ENCODE measurements at places on chromosomes 2 and 18. TPM values are rescaled to one million over a fixed set of nuclear protein-coding genes. Genes with fewer than 3 reads are reported as not detected.

Gene IDH1
- 73.2 TPM for total RNA-seq

Gene RGPD6
- 6.6 TPM for total RNA-seq

Gene FBXO41
- total RNA-seq, result 4.0 TPM

Gene LTBP1
- total RNA-seq, result 79.2 TPM

Gene CFC1
- total RNA-seq, result not detected

Gene NTSR2
- total RNA-seq, result not detected

DNA sequence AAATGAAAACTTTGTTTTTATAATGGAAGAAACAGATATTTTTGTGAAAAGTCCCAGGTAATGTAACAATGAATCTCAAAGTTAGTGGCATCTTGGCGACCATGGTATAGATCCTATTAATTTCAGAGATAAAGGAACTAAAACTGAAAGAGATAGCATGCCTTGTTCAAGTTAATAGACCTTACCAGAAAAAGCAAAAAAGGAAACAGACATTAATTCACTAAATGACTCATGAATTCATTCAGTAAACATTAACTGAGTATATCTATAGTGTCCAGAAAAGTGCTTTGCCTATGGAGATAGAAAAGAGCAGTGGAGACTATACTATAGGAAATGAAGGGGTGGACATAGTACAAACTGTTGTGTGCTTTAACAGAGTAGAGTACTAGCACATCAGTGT is 763.3 kb downstream of the TRIB2 start:
- no peak for DNase-seq

GRCh38 chr2:207227749-207228145 is 62.0 kb upstream of the KLF7 start:
- DNase-seq, result no peak

- DNase-seq, result peak; percentile 97
Observed at GRCh38 chr2:9336576-9337314, 86.6 kb downstream of the ITGB1BP1 start.

DNA sequence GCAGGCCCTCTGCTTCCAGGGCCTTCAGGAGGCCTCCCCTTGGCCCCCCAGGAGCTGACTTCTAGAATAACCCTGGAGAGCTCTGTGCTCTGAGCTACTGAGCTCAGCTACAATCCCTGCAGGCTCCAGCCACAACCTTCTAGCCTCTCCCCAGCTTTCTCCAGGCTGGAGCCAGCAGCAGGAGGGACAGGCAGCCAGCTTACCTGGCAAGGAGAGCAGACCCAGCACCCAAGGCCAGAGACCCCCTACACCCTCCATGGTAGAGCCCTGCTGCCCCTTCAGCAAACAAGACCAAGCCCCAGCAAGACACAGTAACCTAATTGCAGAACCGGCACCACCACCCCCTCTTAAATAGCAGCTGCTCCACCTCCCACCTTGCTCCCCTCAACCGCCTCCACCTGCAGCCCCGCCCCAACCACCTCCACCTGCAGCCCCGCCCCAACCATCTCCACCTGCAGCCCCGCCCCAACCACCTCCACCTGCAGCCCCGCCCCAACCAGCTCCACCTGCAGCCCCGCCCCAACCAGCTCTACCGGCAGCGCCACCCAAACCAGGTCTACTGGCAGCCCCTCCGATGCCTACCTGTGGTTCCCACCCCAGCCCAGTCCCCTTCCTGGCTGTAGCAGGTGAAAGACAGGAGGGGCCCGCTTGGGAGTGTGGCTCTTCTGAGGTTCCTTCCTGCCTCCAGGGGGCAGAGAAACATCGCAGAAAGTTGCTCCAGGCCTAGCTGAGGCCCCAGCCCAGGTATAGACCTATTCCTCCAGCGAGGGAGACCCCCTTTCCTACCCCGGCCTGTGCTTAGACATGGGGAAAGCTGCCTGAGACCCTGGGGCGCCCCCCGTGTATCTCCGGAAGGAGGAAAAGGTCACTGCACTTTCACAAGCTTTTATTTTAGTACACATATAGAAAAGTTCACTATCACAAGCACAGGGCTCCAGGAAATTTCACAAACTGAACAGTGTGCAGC is at the start of gene ASTL:
Gene ASTL, minus strand, starts transcription at position 324 of the 967 bp plus-strand sequence. Its CDS starts 66 bp downstream, at position 258.
- no peak for DNase-seq

GRCh38 chr2:133991606-133992168 is 262.2 kb upstream of the MGAT5 start:
- no peak for DNase-seq

DNA sequence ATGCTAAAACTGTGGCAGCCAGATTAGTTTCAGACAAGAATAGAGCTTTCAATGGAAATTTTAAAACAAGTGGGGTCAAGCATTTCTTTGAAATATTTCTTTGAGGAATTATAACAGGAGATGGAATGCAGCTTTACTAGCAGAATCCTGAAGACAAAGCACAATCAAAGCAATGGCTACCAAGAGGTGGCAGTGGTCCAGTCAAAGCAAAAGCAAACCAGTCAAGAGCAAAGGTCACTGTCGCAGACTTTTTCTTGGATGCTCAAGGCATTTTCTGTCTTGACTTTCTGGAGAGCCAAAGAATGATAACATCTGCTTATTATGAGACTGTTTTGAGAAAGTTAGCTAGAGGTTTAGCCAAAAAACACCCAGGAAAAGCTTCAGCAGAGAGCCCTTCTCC is 351.2 kb upstream of the DLGAP1 start:
- no peak for DNase-seq

- peak; percentile 34 for DNase-seq
Observed at GRCh38 chr18:39698436-39698835, 2132.8 kb upstream of the CELF4 start.

DNA sequence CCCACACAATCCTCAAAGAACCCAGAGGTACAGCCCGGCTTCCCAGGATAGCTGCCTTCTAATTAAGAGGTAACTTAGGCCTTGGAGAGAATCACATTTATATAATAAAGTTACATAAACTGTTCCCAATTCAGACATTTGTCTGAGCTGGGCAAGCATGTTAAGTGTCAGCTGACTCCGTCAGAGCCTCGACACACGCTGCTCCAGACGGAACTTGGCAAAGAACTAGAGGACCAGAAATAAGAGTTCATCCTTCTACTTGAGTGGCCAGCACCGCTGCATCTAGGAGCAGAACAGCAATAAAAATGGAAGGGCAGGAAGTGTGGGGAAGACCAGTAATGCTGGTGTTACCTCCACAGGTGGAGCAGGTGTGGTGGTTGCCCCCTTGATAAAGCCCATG is 80.5 kb downstream of the MYO5B start:
- DNase-seq, result no peak

DNA sequence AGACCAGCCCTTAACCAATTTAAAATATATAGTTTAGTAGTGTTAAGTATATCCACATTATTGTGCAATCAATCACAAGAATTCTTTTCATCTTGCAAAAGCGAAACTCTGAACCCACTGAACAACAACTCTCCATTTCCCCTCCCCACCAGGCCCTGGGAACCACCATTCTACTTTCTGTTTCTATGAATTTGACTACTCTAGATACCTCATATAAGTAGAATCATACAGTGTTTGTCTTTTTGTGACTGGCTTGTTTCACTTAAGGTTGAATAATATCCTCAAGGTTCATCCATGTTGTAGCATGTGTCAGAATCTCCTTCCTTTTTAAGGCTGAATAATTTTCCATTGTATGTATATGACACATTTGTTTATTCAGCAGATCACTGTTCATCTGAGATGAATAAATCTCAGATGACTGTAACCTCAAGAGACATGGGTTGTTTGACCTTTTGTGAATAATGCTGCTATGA is 8.1 kb upstream of the SOS1 start:
- peak; percentile 60 for DNase-seq

- DNase-seq, result no peak
Observed at GRCh38 chr2:209469481-209469880, 45.6 kb downstream of the MAP2 start.

GRCh38 chr2:15886231-15886630 is 54.1 kb upstream of the MYCN start:
- no peak for DNase-seq

- DNase-seq, result no peak
Observed at GRCh38 chr2:2045141-2045540, 285.9 kb downstream of the MYT1L start.
